ENCODE measurements at places on chromosomes 5 and 9.

GRCh38 chr5:77200663-77201062 is 9.8 kb upstream of the PDE8B start:
- no peak for DNase-seq

DNA sequence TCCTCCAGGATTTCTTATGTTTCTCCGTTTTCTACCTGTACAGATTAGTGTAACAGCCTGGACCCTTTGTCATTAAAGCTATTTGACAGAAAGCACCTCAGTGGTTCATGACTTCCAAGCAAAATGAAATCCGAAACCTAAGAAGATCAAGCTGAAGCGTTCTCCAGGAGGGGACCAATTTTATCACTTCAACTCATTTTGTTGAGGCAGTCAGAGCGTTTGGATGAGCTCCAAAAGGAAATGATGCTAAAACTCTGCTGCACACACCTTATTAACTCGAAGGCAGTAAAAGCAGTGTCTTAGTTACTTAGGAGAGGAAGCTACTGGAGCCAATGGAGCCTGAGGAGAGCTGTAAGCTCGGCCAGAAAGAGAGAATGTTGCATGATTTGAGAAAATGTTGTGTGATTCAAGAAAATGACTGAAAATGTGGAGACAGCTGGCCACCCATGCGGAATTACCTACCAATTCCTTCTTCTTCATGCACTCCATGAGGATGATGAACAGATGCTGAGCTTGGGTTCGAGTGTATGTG is 346.7 kb upstream of the KLF9 start:
- no peak for DNase-seq

GRCh38 chr5:79581535-79581934 is 30.7 kb upstream of the TENT2 start:
- no peak for DNase-seq

DNA sequence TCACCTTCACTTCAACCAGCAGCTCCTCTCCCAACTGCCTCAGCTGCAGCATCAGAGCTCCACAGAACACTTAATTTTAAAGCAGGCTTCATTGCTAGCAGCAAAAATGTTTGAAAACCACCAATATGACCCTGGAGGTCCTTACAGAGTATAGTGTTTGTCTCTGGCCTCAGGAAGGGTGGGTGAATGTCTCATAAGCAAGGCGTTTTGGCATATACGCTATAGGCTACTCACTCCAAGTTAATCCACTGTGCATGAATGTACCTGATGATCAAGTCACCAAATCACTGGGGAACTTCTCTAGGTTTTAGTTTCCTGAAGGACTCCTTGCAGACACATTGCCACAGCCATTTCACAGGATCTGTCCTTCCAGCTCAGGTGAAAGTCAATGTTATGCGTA is 125.3 kb downstream of the GABBR2 start:
- DNase-seq: no peak

DNA sequence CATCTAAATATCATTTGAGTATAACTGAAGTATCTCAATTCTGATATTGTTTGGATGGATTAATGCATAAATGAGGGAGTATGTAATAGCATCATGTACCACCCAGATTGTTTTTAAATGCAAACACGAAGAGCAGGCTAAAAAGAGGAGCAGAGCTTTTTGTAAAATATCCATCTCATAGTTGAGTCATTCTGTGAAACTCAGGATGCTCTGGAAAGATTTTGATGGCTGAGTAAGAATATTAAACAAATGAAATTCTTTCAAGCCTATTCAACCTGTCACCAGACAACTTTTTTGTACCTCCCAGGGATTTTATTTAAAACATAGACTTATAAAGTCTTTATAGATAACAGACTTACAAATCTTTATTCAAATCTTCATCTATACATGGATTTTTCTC is 625.9 kb downstream of the TLE4 start:
- no peak for DNase-seq

- DNase-seq: no peak
Measured at GRCh38 chr5:195401-196160, 4.3 kb downstream of the LRRC14B start.

GRCh38 chr9:26500471-26500870 is 392.1 kb downstream of the CAAP1 start:
- no peak for DNase-seq

DNA sequence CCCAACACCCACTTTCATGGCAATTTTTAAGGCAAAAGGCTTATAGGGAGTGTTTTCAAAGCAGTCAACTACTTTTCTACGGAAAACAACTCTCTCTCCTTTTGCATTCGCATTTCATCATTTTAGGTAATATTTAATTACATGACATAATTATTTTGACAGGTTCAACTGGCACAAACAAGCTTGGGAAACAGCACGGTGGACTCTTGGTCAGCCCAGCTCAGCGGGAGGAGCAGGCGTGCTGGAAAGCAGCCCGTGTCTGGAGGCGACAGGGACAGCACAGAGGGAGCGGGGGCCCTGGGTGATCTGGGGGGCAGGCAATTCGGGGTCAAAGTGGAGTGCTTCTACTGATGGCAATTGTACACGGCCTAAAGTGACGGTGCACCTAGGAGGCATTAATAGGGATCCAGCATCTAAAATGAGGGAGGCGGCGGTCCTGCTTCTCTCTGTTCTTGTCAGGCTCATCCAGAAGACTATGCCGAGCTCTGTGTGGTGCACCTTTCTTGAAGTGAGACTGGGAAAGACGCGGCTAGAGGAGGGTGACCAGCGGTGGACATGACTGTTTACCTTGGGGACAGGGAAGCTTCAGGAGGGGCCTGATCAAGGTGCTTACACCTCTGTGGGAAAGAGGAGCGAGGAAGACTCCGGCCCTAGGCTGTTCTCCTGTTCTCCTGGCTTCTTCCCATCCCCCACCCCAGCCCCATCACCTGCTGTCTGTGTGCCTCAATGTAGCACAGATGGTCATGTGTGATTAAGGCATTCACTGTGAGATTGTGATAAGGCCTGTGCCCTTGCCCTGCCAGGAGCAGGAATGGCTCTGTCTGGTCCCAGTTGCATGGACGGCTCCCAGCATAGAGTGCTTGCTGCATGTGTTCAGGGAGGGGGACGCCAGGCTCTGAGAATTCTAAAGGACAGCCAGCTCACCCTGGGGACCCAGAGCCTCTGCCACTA is 3.4 kb downstream of the MYMK start:
- no peak for DNase-seq

DNA sequence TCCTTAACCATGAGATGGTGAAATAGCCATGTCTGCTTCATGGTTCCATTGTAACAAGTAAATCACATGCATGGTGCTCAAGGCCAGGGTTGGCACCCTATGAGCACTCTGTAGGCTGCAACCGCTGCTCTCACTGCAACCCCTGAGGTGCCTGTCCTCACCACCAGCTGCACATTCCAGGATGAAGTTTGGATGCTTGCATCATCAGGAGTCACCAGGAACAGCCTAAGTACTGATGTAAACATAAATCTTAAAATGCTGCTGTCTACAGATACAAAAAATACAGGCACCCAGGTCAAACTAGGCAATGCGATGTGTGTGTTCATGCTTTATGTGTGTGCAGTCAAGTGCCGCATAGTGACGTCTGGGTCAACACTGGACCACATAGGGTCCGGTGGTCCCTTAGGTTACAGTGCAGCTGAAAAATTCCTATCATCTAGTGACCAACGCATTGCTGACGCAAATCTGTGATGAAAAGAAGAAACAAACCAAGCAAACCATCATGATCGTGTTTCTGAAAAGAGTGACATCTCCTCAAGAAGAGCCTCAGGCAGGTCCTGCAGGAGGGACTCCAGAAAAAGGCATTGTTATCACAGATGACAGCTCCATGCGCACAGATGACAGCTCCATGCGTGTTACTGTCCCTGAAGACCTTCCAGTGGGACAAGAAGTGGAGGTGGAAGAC is 234.8 kb downstream of the AUH start:
- no peak for DNase-seq

DNA sequence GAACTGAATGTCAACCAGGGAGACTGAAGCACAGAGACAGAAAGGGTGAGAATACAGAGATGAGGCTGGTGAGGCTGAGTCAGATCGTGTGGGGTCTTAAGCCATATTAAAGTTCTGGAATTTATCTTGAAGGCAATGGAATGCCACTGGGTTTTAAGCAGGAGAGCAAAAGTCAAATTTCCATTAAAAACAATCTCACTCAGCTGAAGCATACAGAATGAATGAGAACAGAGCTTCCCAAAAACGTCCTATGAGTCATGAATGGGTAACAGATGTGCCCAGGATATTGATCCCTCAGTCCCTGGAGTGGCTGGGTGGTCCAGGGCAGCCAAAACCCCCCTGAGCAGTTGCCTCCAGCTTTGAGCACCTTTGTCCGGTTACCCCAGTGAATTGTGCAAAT is 44.9 kb downstream of the PFDN1 start:
- no peak for DNase-seq

DNA sequence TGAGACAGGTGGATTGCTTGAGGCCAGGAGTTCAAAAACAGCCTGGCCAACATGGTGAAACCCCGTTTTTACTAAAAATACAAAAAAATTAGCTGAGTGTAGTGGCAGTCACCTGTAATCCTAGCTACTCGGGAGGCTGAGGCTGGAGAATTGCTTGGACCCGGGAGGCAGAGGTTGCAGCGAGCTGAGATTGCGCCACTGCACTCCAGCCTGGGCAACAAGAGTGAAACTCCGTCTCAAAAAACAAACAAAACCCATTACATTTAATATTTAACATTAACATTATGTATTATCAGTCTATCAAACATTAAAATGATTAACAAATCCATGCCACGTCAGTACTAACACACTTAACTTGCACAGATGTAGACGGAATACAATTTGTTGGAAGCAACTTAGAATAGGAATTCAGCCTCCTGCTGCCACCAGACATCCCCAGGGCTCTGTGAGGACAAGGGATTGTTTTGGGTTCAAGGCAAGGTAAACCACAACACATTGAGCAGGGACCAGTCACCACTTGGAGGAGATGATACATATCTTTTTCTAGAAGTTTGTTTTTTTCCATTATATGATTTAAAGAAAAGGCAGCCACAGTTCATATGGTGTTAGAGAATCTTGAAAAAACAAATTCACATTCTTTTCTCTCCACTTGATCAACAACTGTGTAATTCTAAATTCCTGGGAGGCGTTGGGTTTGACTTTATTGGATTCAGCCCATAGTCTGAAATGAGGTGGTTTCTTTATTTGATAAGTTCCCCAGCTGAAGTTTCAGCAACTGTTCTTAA is 104.1 kb upstream of the BASP1 start:
- no peak for DNase-seq

- peak; percentile 41 for DNase-seq
Measured at GRCh38 chr5:176536132-176536901, 885 bp downstream of the RNF44 start.

- DNase-seq: no peak
Measured at GRCh38 chr5:140153255-140153654, 21.7 kb upstream of the CYSTM1 start.

- DNase-seq: no peak
Measured at GRCh38 chr9:21746550-21746949, 55.9 kb upstream of the MTAP start.

DNA sequence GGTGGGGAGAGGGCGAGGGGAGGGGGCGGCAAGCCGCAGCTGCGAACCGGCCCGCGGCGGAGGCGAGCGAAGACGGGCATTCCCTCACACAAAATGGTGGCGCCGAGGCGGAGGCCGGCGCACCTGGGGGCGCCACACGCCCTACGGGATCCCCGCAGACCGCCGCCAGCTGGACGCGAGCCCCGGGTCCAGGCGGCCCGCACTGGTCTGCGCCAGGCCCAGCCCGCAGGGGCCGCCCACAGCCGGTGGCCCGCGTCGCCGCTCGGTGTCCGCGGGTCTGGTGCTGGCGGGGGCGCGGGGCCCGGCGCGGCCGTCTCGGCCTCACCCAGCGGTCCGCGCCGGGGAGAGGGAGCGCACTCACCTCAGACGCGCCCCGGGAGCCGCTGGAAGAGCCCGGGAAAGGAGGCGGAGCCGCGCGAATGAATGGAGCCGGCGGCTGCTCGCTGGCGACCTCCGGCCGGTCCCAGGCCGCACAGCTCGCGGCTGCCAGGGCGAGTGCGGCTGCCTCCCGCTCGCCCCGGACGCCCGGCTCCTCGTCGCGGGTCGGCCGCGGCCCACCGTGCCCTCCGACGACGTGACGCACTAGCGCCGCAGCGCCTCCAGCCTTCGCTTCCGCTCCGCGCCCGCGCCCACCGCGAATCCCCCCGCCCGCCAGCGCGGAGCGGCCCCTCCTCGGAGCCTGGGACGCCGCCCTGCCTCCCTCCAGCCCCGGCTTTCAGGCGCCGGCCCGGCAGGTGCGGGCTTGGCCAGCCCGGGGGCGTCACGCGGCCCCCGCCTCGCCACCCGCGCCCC is at the start of gene FAM169A:
TSS of gene FAM169A (minus strand) at position 584 of the 792 bp plus-strand sequence. CDS start 24,711 bp downstream, outside the sequence.
- DNase-seq: no peak

DNA sequence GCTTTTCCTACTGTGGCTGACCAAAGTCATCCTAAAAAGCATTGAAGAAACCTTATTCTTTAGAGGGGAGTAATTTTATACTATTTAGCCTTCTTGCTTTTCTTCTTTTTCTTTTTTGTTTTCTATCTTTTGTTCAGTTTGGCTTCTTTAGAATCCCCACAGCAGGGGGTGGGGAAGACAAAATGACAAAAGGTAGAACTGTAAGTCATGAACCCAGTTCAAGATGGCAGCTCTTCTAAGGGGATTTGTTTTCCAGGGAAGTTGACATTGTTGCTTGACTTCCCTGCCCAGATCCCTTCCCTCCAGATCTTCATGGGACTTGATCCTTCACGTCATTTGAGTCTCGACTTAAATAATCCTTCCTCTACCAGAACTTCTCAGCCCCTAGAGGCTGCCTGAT is 692.4 kb upstream of the DMAC1 start:
- DNase-seq: no peak

DNA sequence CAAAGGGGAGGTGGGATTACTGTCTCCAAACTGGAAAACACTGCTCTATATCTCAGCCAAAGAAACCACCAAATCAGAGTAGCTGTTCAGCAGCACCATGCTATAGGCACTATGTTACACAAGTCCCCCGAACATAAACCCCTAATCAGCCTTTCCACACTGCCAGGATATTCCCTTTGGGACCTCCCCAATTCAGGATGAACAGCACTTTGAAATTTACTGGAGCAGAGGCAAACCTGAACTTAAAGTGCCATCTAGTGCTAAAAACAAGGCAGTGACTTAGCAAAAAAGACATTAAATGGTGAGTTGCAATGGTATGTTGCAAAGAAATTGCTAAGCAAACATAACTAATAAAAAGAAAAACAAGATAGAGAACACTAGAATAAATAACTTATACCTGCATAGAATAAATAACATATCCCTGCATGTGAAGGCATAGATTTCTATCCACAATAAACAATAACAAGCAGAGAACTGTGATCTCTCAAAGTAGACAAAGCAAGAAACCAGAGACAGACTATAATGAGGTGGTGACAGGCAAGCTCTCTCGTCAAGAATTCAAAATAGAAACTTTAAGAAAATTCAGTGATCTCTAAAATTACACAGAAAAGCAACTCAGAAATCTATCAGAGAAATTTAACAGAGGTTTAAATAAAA is 584.4 kb upstream of the ACO1 start:
- DNase-seq: no peak

DNA sequence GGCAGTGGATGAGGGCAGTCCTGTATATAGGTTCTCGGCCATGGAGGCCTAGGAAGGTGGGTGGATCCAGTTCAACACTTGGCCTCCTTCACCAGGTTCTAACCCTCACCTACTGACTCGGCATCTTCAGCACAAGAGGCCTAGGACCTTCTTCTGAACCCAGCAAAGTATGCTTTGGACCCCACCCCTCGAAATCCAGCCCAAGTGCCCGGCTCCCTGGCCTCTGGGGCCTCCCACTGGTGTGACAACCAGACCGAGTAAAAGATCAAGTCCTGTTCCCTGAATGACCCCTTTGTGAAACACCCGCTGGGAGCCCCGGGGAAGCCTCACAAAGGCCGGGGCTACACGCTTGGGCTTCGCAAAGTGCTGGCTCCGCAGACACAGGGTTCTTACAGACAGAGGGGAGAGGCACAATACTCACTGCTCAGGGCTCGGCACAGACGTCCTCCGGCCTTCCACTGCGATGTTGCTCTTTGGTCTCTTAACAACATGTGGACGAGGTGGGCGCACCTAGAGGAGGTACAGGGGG is 47.0 kb downstream of the CRB2 start:
- DNase-seq: no peak

All from brain pericyte (primary cell).